Fibroblast of skin of right quadriceps (primary cell): ENCODE measurements at places on chromosomes 4 and X.

DNA sequence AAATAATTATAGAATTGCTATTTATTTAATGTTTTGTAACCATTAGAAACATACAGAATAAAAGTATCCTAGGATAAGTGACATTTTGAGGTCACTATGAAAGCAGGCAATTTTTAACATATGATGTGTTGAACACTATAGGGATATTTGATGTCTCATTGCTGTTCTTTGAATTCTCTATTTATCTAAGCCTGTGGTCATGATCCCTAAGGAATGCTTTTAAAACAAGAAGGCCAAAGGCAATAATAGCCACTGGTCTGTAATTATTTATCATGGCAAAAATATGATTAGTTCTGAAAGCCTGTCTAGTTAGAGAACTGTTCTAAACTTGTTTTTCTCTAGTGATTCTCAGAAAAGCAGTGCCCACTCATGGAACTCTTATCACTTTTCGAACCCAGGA, 186.6 kb downstream of the RPA4 start:
- DNase-seq = peak; percentile 0

DNA sequence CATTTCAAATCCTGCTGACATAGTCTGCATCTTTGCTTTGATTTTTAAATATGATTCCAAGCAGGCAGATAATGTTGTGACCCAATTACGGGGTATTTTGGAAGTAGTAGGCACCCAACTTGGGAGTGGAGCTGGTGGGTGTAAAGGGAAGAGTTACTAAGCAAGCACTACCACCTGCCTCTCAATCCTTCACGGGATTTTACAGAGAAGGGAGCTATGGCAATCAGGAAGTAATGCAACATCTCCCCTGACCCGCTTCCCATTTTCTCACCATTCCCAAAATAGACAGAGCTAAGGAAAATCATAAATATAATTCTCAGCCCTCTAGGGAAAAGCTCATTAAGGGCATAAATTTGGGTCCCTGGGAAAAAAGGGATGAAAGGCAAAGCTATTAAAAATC, 9.2 kb downstream of the APBB2 start:
- no peak for DNase-seq

- DNase-seq = no peak
Observed at GRCh38 chrX:37787423-37787869, 7.6 kb downstream of the CYBB start.

GRCh38 chr4:139746431-139747171, 81.0 kb downstream of the MGST2 start:
- no peak for DNase-seq

DNA sequence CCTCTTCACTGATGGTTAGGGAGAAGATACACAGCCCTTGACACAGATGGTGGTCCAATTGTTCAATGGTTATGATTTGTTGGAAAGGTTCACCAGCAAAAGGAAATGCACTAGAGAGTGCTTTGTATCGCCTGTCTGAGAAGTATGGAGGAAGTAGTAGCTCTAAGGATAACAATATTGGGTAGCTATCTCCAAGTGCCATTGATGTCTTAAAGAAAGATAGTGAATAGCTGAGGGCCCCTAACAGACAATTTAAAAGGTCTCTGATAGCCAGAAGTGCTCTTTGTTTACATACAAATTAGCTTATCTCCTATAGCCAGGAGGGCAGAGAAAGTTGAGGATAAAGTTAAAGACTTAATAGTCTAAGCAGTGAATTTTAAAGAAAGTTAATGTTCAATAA, 33.9 kb upstream of the BLTP1 start:
- DNase-seq = no peak

DNA sequence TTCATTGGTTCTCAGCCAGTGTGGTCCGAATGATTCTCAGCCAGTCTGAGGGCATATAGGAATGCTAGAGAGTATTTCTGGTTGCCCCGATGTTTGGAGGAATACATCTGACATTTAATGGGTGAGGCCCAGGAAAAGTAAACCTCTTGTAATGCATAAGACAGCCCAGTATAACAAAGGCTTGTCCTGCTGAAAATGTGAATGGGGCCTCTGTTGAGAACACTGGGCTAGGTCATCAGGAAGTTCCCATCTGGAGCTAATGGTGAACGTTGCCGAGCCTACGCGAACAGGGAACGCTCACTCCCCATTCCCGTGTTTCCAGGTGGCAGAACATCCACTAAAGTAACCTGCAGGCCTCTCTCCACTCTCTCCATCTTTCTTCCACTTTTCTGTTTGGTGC, 132.0 kb upstream of the CLNK start:
- no peak for DNase-seq

DNA sequence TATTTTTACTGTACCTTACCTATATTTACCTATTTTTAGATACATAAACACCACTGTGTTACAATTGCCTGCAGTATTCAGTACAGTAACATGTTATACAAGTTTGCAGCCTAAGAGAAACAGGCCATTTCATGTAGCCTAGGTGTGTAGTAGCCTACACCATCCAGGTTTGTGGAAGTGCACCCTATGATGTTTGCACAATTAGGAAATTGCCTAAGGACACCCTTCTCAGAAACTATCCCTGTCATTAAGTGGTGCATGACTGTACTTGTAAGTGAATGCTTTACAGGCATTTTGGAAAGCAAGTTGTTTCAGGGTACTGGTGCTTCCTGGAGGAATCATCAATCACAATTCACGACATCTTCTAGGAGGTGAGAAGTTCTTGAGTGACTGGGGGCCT, 991.8 kb upstream of the SLIT2 start:
- no peak for DNase-seq

- DNase-seq = peak; percentile 88
Observed at GRCh38 chr4:176538217-176538925, 218.6 kb downstream of the SPCS3 start.

DNA sequence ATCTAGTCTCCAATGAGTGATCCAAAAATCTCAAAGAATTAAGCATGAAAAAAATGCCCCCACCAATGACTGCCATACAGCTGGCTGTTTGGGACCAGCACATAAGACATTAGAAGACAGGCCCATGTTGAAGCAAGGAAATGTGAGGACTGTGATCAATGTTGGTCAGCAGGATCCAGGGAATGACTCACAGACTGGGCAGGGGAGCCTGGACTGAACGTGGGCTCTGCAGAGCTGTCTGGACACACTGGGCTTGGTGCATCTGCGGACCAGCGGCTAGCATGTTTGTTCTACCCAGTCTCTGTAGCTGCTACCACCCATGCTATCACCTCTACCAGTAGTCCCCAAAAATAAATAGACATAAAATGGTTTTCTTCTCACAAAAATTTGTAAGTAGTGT, 108.6 kb downstream of the PALLD start:
- DNase-seq = no peak

DNA sequence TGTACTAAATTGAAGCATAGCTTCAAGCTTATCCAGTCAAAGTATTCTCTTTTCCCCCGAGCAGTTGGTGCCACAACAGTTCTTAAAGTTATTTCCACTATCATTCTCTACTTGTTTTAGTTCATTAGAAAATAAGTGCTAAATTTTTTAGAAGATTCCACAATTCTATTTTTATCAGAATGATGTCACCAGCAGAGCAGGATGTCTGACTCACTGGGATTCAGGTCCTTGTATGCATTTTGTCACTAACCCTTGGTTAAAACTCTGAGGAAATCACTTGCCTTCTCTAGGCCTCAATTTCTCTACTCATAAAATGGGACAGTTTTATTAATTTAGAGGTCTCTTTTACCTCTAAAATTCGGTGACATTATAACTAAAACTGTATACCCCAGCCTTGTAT, 3.4 kb downstream of the DDX53 start:
- DNase-seq = peak; percentile 42

GRCh38 chr4:127856813-127857447, 23.8 kb upstream of the PLK4 start:
- DNase-seq = peak; percentile 86

- DNase-seq = no peak
Observed at GRCh38 chr4:15976456-15977447, 13.8 kb upstream of the FGFBP2 start.

- peak; percentile 94 for DNase-seq
Observed at GRCh38 chr4:161577579-161578301, 586.1 kb downstream of the FSTL5 start.

- DNase-seq = no peak
Observed at GRCh38 chr4:55469979-55470378, 74.2 kb downstream of the TMEM165 start.
